Daoy (cell line): ENCODE measurements at places on chromosomes 16 and 17.
A peak's percentile ranks its signal among the peaks of the same experiment; 100 is the strongest.

DNA sequence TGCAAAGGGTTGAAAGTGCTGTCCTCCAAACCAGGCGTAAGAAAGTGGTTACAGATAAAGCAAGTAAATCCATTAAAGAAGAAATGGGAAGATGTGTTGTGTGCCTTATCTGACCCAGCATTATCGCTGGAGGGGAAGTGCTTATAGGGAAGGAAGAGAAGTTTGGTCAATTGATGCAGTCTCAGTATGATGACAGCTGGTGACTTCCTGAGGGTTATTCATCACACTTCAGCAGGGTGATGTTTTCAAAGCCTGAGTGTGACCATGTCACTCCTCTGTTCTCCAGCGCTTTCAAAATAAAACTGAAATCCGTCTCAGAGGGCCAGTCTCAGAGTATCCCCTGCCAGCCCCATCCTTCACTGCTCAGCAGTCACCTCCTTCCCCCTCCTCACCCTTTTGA lies 505.4 kb upstream of the RBFOX1 start:
- no peak for DNase-seq

DNA sequence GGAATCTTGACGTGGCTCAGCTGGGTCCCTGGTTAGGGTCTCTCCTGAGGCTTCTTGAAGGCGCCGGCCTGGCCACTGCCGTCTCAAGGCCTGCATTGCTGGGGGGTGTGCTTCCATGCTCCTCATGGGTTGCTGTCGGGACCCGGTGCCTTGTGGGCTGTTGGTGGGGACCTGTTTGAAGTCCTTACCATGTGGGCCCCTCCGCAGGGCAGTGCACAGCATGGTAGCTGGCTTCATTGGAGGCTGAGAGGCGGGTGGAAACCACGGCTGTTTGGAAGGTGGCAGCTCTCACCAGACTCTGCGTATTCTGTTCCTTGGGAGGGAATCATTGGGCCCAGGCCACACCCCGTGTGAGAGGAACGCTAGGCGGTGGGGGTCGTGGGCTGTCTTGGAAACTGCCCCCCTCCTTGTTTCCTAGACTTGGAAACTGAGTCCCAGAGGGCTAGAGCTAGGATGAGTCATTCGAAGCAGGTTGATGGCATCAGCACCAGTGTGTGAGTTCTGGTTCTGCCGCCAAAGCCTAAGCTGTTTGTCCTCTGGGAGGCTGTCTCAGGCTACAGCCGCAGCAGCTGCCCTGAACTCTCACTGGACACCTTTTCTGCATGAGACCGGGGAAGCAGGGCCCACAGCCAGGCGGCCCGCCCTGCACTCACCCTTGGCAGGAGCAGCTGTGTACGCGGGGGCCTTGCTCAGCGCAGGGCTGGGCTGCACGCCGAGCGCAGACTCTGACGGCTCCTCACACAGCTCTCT lies 35.2 kb downstream of the ZNF750 start:
- DNase-seq, result no peak

DNA sequence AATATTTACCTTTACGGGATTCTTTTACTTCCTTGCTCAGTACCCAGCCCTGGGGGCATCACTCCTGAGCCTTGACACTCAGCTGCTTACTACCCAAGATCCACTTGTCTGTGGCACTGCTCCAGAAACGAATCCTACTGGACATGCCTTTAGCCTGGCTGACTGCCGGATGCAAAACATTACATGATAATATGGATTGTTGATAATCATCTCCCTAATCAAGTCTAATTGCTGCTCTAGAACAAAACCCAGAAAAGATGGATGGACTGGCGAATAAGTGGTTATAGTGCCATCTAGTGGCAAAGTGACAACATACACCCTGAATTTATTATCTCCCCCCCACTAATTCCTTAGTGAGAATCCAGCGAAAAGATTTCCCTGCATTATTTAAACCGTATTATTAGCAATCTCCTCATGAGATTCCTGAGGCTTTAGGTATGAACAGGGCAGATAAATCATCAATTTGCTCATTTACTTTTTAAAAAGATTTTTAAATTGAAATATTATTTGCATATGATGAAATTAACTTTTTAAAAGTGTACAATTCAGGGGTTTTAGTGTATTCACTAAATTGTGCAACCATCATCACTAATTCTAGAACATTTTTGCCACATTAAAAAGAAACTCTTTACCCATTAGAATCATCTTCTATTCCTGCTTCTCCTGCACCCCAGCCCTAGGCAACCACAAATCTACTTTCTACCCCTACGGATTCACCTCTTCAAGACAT lies 61.6 kb downstream of the RGS9 start:
- DNase-seq, result peak; percentile 46

GRCh38 chr16:69270831-69271230 lies 40.3 kb upstream of the VPS4A start:
- no peak for DNase-seq

DNA sequence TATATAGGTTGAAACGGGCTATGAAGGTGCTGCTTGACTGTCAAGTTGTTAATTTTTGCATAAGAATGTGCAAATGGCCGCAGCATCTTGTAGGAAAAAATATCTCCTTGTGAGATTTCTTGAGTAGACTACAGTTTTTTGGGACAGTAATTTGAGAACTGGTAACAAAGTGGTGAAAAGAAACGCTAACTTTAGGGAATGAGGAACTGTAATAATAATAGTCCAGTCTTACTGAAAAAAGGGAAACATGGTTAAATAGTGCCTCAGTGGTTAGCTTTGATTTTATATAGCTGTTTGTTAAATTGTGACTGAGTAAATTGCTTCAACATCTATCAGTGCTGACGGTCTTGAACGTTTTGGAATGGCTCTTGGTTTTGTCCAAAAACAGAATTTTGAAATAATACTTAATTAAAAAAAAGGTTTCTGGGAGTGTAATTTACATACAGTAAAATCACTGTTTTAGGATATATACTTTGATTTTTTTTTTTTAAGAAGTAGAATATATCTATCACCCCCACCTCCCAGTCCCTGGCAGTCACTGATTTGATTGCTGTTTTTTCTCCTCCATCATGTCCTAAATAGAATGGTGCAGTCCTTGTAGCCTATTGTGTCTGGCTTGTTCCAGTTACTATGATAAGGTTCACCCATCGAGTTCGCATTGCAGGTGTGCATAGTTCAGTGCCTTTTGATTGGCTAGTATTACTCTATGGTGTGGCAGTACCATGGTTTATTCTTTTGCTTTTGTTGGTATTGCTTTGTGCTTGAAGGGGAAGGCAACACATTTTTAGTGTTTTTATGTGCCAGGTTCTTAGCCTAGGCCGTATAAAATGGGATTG lies 2.8 kb downstream of the HAPSTR1 start:
- DNase-seq, result no peak

- peak; percentile 75 for DNase-seq
Measured at GRCh38 chr17:78325076-78325687, 34.7 kb downstream of the SOCS3 start.

- DNase-seq, result peak; percentile 70
Measured at GRCh38 chr17:6427279-6427781, 7.6 kb downstream of the AIPL1 start.

DNA sequence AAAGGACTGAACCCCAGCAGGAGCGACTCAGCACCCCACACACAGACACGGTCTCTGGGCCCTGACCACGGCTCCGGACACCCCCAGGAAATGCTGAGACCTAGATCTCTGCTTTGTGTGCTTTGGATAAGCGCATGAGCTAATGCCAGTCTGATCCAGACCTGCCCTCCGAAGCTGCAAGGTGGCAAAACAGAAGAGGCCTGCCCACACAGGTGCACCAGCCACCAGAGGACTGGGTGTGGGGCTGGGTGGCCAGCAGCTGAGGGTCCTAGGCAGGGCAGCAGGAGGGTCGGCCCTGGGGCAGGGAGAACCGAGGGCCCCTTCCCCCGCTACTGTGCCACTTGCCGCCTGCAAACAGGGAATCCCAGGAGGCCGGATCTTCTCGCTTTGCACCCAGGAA lies 30.7 kb upstream of the EIF1 start:
- no peak for DNase-seq

DNA sequence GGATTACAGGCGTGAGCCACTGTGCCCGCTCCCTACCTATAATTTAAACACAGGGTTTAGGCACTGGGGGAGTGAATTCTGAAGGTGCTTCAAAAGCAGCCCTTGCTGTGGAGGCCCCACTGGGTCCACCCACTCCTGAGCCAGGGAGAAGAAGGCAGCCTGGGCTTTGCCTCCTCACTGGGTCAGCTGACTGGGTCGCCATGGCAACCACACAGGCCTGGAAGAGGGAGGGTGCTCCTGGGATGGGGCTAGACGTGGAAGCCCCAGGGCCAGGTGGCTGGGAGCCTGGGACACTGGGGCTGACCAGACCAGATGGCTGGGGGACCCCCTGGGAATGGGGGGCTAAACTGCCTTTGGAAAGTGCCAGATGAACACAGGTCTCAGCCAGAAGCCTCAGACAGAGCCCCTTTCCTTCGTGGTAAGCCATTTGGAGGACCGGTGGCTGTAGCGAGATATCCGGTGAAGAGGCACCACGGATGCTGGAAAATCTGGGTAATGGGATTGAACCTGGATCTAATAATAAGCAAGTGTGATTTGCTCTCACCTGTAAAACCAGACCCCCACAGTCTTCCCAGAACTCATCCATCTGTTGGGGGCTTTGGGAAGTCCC lies 32.9 kb downstream of the TRARG1 start:
- peak; percentile 57 for DNase-seq
